ENCODE measurements at places on chromosomes 3 and 15.

- DNase-seq = no peak
These were observed 1.4 kb upstream of the CRABP1 start for GRCh38 chr15:78338781-78339180.

DNA sequence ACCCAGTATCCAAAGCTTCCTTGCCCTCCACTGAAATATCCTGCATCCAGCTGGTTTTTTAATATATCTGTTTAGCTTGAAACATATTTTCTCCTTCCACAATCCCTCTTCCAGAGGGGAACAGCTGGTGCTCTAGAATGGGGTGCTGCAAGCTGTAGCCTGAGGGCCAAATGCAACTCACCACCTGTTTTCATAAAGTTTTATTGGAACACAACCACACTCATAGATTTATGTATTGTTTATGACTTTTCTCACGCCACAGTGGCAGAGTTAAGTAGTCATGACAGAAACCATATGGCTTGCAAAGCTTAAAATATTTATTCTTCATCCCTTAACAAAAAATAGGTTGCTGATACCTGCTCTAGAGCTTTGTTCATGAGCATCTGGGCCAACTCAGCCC is 298.7 kb downstream of the CLSTN2 start:
- DNase-seq = no peak

DNA sequence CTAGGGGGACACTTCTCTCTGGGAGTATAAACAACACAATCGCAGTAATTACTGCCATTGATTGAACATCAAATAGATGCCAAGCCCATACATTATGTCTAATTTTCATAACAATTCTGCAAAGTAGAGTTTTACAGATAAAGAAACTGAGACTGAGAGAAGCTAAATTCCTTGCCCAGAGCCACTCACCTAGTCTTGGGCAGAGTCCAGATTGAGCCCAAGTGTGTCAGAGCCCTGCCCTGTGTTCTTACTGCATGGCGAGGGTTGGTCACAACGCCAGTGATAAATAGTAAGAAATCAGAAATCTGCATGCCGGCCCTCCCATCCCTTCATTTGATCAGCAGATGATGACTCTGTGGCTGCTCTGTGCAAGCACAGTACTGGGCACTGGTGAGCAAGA is 106.3 kb downstream of the C3orf70 start:
- DNase-seq = no peak

DNA sequence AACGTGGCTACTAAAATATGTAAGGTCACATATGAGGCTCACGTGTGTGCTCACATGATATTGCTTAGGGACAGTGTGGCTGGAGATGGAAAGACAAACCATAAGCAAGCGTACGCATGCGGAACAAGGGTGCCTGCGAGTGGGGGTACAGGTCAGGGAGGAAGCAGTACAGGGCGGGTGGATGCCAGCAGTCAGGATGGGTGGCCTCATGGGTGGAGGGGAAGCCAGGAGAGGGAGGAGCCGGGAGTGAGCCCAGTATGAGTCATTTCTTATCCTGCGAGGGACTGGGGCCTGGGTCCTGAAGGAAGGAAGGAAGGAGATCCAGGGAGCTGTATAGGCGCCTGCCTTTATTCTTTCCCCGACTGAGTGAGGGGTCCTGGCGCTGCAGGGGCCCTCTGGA is 42.0 kb upstream of the CGNL1 start:
- DNase-seq = no peak

DNA sequence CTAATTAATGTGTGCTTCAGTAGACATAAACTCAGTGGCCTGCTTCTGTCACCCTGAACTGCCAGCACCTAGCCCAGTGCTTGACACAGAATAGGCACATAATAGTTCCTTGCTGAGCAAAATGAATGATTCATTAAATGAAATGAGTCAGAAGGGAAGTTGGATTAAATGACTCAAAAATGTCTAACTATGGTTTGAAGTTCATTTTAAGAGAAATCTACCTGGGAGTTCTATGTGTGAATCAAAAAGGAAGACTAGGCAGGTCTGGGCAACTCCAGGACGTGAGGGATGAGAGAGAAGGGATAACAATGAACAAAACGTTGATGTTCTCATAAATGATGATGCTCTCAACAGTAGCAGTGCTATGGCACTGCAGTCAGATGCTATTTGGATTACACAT is 175.0 kb downstream of the CFAP20DC start:
- DNase-seq = no peak

DNA sequence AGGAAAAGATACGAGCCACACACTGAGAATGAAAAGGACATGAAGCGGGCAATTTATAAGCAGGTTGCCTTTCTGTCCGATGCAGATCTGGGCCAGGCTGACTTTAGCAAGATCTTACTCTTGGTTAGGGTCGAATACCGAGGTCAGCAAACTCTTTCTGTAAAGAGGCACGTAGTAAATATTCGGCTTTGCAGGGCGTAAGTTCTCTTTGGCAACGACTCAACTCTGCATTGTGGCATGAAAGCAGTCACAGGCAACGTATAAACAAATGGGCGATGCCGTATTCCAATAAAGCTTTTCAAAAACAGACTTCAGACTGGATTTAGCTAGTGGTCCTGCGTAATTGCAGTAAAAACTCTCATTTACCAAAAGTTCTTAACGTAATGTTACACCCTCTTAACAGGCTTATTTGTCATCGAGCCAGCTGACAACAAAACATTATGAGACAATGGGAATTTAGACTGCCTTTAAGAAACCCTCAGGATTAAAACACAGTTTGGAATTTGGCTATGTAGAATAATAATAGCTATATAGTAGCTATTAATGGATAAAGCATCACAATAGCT is 13.1 kb upstream of the RPL35A start:
- DNase-seq = no peak
